ENCODE measurements at places on chromosomes 16 and 17.
A peak's percentile ranks its signal among the peaks of the same experiment; 100 is the strongest.

DNA sequence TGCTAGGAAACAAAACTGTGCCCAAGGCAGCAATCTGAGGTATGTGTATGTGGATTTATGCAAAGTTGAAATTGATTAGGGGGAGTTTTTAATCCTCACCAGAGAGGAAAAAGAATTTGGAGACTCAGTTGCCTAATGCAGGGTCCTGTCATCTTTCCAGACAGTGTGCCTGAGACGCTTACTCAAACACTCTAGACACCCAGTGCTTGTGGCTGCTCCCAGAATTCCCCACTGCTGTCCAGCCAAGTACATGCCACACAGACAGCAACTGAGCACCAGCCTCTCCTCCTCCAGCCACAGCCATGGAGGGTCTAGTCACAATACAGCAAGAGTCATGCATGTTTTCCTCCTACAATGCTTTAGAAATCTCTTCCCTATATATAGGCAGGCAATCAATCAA lies 118.1 kb downstream of the HIC1 start:
- DNase-seq: no peak

GRCh38 chr16:87661561-87661960 lies 59.3 kb downstream of the JPH3 start:
- DNase-seq: peak; percentile 49

- DNase-seq: no peak
These were observed 50.3 kb upstream of the TBX2 start for GRCh38 chr17:61349350-61349749.

- DNase-seq: no peak
These were observed 44.5 kb upstream of the TBX2 start for GRCh38 chr17:61354895-61355874.

DNA sequence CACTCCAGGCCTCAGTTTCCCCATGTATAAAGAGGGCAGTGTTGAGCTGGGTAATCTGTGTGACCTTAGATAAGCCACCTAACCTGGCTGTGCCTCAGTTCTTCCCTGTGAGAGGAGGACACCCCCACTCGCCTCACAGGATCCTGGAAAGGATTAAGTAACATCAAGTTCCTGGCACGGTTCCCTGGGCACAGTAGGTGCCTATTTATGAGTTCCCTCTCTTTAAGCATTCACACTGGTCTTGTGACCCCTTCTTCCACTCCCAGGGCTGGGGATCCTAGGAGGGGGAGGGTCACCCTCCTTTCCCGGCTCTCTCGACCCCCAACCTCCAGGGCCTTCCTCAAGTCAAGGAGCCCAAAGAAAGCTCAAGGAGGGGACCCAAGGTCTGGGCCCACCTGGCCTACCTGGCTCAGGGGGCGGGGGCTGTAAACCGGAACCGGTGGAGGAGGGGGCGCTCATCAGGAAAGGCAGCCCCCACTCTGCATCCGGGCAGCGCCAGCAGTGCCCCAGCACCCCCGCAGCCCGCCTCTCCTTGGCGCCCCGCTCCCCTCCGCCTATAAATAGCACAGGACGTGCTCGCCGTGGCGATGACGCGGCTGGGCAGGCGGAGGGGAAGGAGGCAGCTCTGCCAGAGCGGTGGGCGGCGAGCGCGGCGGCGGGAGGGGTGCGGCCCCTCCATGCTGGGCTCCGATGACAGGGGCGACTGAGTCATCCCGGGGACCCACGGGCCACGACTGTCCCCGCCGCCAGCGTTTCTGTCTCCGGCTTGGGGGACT lies 9.4 kb downstream of the RPL19 start:
- peak; percentile 78 for DNase-seq

- DNase-seq: no peak
These were observed 15.6 kb downstream of the SMPD3 start for GRCh38 chr16:68432701-68433100.

DNA sequence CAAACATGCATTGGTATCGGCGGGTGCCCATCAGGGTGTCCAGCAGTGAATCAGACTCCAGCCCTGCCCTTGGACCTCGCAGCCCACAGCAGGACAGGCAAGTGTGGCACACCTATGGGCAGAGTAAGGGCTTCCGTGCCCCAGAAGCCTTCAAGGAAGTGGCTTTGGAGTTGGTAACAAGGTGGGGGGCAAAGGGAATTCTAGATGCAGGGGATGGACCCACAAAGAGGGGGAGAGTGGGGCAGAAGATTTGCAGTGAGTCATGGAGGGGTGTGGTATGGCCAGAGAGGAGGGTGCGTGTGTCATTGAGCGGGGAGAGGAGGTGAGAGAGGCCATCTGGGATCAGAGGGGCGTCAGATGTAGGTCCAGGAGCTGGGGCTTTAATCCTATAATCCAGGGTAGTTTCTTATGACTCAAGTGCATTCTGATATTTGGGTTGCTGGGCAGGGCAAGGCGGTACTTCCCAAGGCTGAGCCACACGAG lies 8.5 kb upstream of the SPNS2 start:
- DNase-seq: no peak

DNA sequence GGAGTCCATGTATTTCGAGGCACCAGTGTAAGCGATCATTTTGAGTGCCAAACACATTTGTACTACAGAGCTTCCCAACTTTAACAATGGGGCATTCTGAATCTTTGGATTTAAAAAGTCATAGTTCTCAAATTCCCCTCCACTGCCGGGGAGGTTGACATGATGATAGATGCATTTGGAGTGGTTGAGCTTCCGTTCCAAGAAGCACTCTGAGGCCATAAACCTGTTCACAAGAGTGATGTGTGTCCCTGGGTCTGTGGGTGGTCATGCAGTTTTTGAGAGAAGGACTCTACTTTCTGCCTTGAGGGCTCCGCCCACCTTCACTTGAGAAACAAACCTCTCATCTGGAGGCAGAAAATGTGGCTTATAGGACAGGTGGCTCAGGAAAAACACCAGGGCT lies 43.7 kb downstream of the IRX5 start:
- DNase-seq: no peak

DNA sequence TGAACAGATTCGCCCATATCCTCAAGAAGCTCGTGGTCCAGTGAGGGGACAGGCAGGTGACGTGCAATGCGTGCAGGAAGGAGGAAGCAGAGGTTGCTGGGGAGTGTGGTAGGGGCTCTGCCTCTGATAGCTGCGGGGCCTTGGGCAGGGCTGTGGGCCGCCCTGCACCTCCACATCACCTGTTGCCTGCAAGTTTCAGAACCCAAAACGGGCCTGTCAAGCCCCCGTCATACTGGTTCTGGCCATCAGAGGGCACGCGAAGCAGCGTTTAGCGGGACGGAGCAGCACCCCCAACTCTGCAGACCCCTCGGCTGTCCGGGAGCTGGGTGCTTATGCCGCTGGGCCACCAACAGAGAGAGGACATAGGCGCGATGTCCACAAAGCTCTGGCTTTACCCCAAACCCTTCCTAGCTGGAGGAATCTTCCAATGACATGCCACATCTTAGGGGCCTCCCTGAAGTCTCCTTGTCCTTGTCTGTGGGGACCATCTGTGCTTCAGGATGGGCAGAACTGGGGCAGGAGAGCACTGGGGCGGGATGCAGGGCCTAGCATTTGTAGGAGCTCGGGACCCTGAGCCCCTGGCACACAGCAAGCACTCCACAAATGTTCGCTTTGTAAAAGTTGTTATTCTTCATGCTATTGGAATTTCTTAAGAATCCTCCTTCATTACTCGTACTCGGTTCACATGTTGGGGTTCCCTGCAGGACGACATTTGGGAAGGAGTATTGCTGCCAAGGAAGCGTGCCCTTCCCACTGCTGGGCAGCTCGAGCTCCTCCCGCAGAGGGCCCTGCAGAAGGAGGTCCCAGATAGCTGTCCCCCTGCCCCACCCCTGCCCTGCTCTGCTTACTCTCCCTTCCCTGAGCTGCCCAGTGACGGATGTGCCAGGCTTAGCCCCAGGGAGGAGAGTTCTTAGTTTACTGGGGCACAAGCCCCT lies 64.3 kb downstream of the CNGB1 start:
- peak; percentile 28 for DNase-seq

DNA sequence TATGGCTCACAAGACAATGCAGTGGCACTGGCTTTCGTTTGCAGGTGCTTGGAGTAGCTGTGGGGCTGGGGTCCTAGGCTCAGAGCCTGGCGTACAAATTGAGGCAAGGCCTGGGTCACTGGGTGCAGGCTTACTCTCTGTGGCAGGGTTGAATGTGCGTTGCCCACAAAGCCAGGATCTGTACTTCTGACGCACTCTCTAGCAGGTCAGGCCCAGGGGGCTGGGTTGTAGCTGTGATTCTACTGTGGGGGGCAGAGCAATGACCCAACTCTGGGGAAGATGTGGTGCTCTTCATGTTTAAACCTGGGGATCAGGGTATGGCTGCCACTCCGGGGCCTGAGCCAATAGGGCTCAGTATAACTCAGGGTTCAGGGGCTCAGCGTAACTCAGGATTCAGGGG lies 6.4 kb upstream of the PRSS21 start:
- DNase-seq: no peak
